ENCODE measurements at places on chromosomes 2 and 18.

DNA sequence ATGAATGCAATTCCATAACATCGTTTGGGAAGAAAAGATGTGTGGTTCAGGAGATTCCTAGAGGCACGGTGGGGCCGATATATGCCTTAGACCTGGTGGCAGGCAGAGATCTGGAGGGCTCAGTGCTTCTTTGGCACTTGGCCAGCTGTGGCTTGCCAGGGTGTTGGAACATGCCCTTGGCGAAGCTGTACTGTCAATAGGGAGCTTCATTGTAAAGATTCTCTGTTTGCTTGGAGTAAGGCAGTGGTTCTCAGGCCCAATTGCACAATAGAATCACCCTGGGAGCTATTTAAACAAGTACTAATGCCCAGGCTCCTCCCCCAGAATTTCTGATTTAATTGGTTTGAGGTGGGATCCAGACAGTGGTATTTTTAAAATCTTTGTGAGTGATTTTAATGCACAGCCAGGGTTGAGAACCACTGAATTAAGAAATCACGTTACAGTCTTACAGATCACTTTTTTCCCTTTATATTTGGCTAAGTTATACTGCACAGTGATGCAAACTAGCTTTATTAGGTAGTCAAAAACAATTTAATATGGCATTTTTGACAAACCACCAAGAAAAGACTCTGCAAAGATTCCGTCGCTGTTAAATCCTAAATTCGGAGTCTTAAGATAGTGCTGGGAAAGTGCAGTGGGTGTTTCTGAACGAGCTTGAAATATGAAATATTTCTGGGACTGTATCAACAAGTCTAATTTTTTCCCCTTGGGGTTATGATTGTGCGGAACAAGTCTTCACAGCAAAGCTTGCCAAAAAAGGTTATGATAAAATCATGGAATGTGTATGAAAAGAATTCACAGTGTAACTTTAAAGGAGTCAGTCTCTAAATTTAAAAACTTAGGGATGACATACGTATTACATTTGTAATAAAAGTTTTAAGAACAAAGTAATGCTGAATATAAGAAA lies 78.0 kb downstream of the CRIM1 start:
- DNase-seq: peak; percentile 90

GRCh38 chr2:156778916-156779315 lies 342.7 kb downstream of the GPD2 start:
- no peak for DNase-seq

DNA sequence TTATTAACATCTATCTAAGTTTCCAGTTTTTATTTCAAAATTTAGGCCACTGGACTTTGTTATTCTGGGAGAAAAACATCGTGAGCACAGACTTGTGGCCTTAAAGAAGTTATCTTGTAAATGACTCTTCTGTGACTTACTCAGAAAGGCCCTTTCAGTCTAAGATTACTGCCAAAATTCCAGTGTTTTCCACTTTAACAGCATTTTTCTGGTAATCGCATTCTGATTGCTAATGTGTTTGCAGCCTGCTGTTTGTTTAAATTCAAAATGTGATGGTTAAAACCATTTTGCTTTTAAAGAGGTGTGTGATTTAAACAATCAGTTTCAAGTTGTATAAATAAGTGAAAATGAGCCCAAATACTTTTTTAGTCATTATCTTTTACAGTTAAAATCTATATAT lies 136.7 kb upstream of the DAPL1 start:
- DNase-seq: peak; percentile 8

GRCh38 chr18:80190311-80190710 lies 57.0 kb downstream of the PARD6G start:
- DNase-seq: no peak

GRCh38 chr2:142180820-142181533 lies 50.2 kb upstream of the LRP1B start:
- peak; percentile 33 for DNase-seq

DNA sequence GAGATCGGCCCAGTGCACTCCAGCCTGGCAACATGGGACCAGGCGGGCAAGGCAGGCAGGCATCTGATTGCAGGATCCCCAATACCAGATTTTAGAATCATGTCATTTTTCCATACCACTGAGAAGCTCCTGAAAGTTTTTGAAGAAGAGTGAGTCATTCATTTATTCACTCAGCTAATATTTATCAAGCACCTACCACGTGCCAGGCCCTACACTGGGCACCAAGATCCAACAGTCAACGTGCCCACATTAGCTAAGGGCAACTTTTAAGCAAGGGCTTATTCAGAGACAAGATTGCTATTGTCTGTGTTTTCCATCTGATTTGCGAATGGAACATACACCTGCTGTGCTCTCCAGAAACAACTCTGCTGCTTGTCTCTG lies 126.8 kb upstream of the LGALSL start:
- no peak for DNase-seq

- peak; percentile 86 for DNase-seq
These were observed 53.8 kb downstream of the TGOLN2 start for GRCh38 chr2:85273738-85274731.

DNA sequence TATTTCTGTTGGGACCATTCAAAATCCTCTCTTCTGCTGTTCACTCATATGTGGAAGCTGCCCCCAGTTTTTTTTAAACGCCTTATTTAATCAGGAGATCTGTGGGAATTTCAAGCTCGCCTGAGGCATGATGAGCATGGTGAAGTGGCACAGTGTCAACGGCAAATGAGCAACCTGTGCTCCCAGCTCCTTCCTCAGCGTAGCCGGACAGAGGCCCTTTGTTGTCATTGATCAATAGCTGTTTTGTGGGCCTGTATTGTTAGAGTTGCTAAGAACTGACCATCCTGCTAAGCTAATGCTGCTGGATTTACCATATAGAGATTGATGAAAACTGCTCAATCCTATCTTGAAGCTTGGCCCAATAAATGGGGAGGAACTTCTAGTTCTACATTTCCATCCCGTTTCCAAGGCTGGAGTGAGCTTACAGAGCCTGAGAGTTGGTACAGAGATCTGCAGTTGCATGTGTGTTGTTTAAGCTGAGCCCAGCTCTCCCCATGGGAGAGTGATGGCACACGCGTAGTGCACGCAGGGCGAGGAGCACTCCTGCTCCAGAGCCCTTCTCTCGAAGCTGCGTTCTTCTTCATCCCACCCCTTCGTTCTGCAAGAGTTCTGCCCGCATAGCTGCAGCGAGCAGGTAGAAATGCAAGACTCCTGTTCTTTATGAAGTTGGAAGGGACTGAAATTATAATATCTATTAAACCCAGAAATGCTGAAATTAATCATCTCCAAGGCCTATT lies 108.8 kb downstream of the RTN4 start:
- DNase-seq: no peak

GRCh38 chr2:210663631-210664089 lies 107.3 kb downstream of the CPS1 start:
- DNase-seq: peak; percentile 5

All from EH (cell line).